Left renal pelvis (tissue), 4 donors: ENCODE measurements at places on chromosomes 3 and 15. TPM values are rescaled to one million over a fixed set of nuclear protein-coding genes. Genes with fewer than 3 reads are reported as not detected.

Gene DNAH12
- polyA plus RNA-seq, result 0.70 TPM

Gene GPR62
- polyA plus RNA-seq, result 0.59 TPM

Gene BFSP2
- polyA plus RNA-seq, result not detected

Gene LRRN1
- polyA plus RNA-seq, result 19.4 TPM

Gene CEP19
- polyA plus RNA-seq, result 6.2 TPM

Gene ZBTB47
- 34.0 TPM for polyA plus RNA-seq

Gene FBXW12
- polyA plus RNA-seq, result 0.84 TPM

Gene CCDC33
- polyA plus RNA-seq, result 4.8 TPM

Gene KBTBD8
- 1.6 TPM for polyA plus RNA-seq

Gene KBTBD12
- polyA plus RNA-seq, result 1.1 TPM

Gene GALNT15
- polyA plus RNA-seq, result 2.3 TPM

Gene ASTE1
- polyA plus RNA-seq, result 12.8 TPM

Gene WWTR1
- polyA plus RNA-seq, result 108 TPM
